Substantia nigra (tissue), 51 donors: ENCODE measurements at places on chromosomes 11 and 22.

GRCh38 chr11:66360406-66361073, 11.0 kb downstream of the SLC29A2 start:
- no peak for DNase-seq

DNA sequence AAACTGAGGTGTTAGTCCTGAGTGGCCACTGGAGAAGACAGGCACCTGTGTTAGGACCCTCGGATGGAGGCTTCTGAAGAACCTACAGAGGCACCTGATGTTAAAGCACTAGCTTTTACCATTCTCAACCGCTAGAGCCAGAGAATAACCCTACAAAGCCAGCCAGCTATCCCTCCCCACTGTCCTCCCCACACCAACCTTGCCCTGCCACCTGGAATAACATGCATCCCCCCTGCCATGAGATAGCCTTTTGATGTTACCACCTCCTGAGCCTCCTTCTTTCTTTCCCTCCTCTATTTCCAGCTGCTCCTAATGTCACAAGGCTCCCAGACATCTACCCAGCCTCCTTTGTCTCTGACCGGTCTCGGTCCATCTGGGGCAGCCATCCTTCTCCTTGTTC, 28.1 kb downstream of the COMMD9 start:
- no peak for DNase-seq

GRCh38 chr11:110077831-110078325, 15.3 kb upstream of the ZC3H12C start:
- DNase-seq = no peak

DNA sequence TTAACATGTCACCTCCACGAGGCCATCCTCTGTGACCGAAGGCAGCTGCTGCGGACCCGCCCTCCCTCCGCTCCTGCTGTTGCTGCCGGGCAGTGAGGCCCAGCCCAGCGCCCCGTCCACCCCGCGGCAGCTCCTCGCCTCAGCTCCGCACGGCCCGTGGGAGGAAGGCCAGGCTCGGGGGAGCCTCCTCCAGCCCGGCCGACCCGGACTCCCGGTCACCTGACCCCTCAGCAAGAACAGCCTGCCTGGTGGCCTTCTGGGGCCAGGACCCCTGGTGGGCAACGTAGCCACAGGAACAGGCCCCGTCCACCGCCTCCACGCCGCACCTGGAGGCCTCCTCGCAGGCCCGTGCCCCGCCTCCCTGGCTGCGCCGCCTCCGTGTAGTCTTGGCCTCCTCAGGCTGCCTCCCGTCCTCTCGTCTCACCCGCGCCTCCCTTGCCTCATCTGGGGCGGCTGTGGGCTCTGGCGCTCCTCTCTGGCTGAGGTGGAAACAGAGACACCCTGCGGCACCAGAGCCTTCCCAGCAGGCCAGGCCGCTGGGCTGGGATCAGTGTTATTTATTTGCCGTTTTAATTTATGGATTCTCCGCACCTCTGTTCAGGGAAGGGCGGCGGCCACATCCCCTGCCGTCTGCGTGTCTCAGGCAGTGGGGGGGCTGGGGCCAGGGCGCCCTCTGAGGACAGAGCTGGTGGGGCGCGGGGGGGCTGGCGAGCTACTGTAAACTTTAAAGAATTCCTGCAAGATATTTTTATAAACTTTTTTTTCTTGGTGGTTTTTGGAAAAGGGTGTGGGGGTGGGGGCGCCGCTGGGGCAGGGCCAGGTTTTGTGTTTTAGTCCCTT, 25.4 kb downstream of the MOB2 start:
- no peak for DNase-seq

GRCh38 chr22:40485813-40486667, 115.6 kb downstream of the SGSM3 start:
- DNase-seq = no peak

- no peak for DNase-seq
These were observed 59.2 kb downstream of the RAB38 start for GRCh38 chr11:88115828-88116755.

DNA sequence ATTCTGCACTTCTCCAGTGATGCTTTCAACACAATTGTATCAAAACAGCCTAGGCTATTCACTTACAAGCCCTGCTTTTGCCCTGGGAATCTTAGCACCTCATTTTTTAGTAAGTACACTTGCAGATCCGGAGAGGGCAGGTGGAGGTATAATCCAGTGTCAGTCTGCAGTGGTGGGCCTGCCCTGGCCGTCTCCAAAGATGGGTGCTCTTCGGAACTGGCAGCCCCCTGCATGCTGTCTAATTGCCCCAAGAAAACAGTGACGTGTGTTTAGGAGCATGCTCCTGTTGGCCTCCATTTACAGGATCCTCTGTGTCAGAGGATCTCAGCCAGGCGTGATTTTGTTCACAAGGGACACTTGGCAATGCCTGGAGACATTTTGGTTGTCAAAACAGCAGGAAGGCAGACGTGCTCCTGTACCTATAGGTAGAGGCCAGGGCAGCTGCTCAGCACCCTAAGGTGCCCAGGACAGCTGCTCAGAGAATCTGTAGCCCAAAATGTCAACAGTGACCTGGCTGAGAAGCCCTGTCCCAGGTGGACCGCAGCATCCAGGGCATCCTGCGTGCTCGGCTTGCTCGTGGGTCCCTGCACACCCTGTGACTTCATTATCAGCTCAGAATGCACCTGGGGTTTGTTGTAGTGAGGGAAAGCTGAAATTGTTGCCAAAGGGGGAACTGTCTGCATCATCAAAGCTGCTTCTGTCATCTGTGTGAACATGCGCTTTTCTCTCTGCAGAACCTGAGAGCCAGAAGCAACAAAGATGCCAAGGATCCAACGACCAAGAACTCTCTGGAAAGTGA, 90.7 kb downstream of the BCR start:
- no peak for DNase-seq

GRCh38 chr11:66337103-66337899, 1.1 kb upstream of the RIN1 start:
- no peak for DNase-seq

- DNase-seq = no peak
These were observed 661 bp downstream of the ADAMTS8 start for GRCh38 chr11:130427581-130428315.

DNA sequence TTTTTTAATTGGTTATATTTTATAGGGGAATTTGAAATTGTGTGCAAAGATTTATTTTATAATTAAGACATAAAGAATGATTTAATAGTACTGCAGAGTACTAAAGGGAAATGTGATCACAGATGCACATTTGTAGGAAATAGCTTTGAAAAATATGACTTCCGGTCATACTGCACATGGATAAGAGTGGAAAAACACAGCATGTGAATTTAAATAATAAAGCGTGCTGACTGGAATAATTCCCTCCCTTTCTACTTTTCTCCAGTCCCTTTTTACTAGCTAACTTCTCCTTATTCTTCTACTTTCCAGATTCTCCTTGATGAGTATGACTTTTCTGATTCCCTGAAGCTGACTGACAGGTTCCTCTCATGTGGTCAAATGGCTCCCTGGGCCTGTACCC, 238.4 kb upstream of the CTSC start:
- DNase-seq = no peak

- peak; percentile 32 for DNase-seq
These were observed 38.5 kb upstream of the CYP2D6 start for GRCh38 chr22:42169055-42169469.

GRCh38 chr11:12845739-12846358, 163.3 kb upstream of the RASSF10 start:
- DNase-seq = no peak

DNA sequence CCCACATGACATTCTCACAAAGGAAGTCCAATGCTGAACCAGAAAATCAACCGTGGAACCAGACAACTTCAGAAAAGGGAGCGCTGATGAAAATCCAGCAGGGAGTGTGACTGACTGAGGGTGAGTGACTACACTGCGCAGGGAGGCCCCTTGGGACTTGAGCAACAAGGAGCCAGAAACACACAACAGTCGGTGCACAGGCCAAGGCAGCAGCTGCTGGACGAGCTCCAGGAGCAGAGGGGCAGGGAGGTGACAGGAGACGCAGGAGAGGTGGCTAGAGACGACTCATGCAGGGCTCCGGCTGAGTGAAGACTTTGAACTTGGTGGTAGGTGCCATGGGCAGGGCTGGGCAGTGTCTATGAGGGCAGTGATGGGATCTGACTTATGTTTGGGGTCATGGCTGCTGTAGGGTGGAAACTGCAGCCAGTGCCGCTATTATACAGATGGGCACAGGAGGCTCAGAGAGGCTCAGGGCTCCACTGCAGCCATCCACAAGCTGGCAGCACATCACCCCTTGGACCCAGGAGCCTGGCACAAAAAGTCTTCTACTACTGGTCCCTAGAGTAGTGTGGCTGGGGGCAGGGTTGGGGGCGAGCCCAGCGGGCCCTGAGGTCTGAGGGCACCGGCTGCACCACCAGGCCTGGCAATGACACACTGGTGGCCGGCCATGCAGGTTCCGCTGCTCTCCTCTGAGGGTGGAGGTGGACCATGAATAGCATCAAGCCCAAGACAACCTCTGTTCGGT, 10.3 kb upstream of the FADD start:
- no peak for DNase-seq
